ENCODE measurements at places on chromosomes 1 and 21.

GRCh38 chr1:194959795-194960194 lies 1648.4 kb downstream of the KCNT2 start:
- no peak for DNase-seq

GRCh38 chr1:95903060-95903459 lies 669.0 kb downstream of the RWDD3 start:
- DNase-seq: no peak

DNA sequence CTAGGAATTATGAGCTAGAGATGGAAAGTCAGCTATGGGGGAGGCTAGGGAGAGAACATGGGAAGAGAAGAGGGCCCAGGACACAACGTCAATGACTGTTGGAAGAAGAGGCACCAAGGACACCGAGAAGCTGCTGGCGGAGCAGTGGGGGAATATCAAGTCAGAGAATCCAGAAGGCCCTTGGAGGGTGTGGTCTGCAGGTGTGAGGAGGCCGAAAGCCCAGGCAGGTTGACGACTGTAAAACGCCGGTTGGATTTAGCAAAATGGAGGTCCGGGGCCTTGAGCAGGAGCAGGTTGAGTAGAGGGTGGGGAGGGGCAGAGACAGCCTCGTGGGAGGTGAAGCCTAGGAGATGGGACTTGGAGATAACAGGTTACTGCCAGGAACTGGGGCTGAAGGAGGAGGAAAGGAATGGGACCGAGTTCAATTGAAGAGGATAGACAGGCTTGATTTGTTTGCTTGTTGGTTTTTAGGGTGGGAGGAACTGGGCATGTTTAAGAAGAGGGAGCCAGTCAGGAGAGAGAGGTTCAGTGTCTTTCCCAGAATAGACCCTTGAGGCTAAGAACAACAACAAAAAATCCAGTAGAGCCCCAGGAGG lies 35.1 kb downstream of the EDN2 start:
- DNase-seq: no peak

- DNase-seq: no peak
Observed at GRCh38 chr1:53636621-53637171, 102.3 kb downstream of the GLIS1 start.

DNA sequence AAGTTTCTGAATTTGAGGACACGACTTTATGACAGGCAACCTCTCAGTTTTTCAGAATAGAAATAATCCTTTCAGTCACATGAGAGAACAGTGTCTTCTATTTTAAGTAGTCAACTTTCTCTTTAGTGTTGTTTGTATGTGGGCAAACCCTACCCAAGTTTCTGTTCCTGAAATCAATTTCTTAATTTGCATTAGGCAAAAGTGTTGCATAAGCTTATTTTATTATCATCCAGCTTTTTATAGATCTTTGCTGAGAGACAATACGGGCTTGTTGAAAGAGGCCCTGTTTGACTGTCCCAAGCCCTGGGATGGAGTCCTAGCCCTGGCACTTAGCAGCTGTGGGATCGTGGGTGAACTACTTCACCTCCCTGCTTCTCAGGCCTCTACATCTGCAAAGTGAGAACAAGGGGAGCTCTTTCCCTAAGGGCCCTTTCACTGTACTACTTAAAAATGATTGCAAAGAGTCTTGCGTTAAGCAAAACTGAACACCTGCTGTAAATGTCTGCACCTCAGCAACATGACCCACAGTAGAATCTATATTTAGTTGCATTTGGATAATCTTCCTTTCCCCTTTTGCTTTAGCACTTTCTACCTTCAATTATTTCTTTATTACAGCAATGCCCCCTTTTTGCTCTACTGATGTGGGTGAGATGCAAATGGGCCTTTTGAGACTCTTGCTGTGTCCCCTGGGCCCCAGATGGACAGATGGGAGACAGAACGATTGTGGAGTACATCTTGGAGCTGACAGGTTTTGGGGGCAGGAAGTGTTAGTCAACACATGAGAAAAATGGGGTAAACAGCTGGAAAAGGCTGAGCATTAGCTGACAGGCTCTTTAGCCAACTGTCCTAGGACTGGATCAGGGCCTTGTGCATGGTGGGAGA lies 41.0 kb upstream of the SCAF4 start:
- DNase-seq: no peak

DNA sequence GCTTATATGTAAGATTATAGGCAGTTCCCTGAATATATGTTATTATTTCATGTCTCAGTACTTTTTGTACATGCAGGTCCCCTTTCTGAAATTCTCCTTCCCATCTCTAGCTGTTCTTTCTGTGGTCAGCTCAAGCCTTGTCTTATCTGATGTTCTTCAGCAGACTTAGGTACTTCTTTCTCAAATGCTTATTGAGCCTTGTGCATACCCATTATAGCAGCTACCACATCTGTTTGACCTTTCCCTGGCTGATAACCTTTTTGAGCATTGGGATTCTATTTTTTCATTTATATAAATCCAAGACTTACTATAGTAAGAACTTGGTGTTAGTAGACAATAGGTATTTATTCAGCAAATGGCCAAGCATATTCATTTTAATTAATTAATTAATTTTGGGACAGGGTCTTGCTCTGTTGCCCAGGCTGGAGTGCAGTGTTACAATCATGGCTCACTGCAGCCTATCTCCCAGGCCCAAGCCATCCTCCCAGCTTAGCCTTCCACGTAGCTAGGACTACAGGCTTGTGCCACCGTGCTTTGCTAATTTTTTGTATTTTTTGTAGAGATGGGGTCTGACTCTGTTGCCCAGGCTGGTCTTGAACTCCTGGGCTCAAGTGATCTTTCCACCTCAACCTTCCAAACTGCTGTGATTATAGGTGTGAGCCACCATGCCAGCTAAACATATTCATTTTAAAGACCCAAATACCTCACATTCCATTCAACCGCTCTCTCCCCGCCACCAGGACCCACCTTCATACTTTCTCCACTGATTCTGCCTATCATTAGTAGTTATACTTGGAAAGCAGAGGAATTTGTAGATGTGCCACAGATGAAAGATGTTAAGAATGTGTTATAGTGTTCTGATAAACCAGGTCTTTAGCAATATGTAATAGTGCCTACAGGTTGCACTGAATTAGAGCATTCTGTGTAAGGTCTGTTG lies 16.7 kb downstream of the TIPRL start:
- no peak for DNase-seq

DNA sequence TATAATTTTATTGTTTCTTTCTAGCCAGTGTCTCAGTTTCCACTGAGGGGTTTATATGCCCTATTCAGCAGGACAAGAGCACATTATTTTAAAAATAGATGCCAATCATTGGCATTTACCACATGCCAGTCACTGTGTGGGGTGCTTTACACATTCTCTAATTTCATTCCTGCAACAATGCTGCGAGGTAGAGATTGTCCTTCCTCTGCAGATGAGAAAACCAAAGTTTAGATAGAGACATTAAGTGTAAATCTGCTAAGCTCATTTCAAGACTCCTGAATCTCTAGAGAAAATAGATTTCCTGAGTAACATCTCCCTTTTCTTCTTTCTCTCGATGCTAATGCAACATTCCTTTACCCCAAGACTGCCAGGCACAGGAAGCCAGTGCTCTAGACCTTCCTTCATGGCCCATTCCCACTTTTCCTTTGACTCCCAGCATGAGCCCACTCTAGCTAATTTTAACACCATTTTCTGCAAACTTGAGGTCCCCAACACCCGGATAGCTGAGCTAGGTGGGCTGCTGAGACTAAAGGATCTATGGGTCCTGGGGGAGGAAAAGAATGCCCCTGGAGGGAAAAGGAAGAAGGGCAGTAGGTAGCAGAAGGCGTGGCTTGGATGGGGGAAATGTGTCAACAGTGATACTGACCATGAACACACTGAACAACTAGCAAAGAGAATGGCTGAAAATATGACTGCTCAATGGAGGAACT lies 50.0 kb downstream of the SH3GLB1 start:
- DNase-seq: no peak

DNA sequence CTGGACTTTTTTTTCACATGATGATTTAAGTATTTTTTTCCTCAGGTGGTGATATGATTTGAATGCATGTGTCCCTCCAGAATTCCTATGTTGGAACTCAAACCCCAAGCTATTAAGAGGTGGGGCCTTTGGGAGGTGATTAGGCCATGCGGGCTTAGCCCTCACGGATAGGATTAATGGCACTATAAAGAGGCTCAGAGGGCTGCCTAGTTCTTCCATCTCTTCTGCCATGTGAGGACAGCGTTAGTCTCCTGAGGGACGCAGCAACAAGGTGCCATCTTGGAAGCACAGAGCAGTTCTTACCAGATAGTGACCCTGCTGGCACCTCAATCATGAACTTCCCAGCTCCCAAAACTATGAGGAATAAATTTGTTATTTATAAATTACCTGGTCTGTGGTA lies 18.3 kb upstream of the RBBP5 start:
- no peak for DNase-seq

DNA sequence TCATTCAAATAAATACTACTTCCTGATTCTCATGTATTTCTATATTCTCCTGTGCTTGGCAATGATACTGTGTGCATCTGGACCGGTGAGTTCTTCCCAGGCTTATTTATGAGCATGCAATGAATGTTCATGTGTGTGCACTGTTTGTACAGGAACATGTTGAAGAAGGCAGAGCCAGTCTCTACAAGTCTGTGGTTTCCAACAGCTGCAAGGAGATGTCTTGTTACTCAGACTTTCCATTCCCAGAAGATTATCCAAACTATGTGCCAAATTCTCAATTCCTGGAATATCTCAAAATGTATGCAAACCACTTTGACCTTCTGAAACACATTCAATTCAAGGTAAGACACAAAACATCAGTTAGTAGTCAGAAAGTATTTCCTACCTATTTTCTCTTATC lies 19.1 kb downstream of the FMO1 start:
- DNase-seq: no peak

GRCh38 chr1:31781756-31782371 lies 17.7 kb upstream of the ADGRB2 start:
- no peak for DNase-seq

- no peak for DNase-seq
Observed at GRCh38 chr21:25243808-25244207, 363.5 kb downstream of the MRPL39 start.

DNA sequence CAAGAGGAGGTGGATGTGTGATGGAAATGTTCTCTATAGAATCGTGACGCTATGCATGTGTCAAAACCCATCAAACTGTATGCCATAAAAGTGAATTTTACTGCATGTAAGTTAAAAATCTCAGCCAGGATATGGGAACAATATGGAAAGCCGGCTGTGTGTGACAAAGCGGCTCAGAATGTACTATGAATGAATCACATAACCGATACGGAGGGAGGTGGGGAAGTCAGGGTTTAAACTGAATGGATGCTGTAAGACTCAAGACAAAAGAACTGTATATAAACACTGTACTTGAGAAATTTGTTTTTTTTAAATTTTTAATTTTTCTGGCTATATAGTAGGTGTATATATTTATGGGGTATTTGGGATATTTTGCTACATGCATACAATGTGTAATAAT lies 111.6 kb upstream of the PDE4B start:
- no peak for DNase-seq

GRCh38 chr1:26697978-26698849 lies 2.4 kb downstream of the ARID1A start:
- DNase-seq: peak; percentile 68

- no peak for DNase-seq
Observed at GRCh38 chr1:59485171-59485570, 188.3 kb downstream of the FGGY start.

GRCh38 chr1:244271004-244271403 lies 180.7 kb downstream of the ADSS2 start:
- no peak for DNase-seq

GRCh38 chr1:109816175-109816811 lies 52.6 kb upstream of the EPS8L3 start:
- no peak for DNase-seq

GRCh38 chr1:31795801-31796621 lies 19.8 kb downstream of the SPOCD1 start:
- no peak for DNase-seq

DNA sequence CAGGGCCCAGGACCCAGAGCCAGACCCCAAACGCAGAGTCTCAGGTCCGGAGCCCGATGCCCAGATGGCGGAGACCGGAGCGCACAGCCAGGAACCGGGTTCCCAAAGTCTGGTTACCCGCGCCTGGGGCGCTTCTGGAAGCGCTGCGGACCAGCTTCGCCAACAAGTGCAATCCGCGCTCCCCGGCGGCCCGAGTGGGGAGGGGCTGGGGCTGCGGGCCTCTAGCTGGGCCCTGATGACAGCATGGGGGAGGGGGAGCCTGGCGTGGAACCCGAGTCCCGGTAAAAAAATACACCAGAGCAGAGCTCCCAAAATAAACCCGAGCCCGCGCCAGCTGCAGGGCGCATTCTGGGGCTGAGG lies 494 bp downstream of the NT5C1A start:
- no peak for DNase-seq

- DNase-seq: no peak
Observed at GRCh38 chr1:220579317-220579716, 51.4 kb downstream of the MARK1 start.

DNA sequence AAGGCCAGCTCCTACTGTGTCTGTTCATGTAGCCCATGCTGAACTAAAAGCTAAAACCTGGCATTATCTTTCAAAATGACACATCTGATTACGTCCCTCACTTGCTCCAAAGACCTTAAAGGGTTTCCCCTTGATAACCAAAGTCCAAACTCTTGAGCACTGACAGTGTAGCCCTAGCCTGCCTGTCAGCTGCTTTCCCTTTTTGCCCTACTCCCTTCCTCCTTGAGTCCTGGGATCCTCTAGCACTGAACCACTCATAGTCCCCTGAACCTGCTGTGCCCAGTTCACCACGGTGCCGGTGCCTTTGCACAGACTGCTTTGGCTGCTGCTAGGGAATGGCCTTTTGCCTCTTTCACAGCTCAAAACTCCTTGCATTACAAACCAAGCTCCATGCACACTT lies 67.5 kb downstream of the PLXNA2 start:
- DNase-seq: no peak

- DNase-seq: no peak
Observed at GRCh38 chr1:39174390-39175081, 30.0 kb upstream of the MACF1 start.

GRCh38 chr1:180188684-180189175 lies 34.1 kb downstream of the QSOX1 start:
- DNase-seq: no peak

DNA sequence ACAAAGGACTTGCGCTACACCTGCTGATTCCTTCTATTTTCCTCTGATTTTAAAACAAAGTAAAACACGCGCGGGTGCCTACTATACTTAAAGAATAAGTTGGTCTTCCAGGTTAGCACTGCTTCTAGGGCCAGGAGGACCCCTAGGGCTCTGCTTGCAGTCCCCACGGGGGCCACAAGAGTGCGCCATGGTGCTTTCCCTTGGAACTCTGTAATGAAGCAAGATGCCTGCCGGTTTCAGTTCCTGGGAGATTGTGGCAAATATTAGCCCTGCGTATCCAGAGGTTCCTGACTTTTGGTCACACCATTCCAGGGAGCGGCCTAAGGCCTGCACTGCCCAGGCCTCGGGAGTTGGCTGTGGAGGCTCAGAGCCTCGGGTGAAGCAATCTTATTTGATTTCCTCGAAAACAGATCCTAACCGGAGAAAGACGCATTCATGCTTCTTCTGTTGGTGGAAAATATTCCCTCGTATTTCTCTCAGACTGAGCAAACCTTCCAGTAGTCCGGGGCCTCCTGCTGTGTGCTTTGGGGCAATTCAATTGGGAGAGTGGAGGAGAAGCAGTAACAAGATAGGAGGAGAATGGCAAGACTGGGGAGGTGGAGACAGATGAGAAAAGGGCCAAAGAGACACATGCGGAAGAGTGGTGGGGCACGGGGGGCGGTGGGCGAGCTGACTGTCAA lies 25.3 kb downstream of the ADAM30 start:
- DNase-seq: peak; percentile 5

All from central memory CD4-positive, alpha-beta T cell (primary cell).